ENCODE measurements at places on chromosomes 7 and 10. TPM values are rescaled to one million over a fixed set of nuclear protein-coding genes. Genes with fewer than 3 reads are reported as not detected.

HOXA5 gene
- total RNA-seq, result 0.33 TPM

DNA sequence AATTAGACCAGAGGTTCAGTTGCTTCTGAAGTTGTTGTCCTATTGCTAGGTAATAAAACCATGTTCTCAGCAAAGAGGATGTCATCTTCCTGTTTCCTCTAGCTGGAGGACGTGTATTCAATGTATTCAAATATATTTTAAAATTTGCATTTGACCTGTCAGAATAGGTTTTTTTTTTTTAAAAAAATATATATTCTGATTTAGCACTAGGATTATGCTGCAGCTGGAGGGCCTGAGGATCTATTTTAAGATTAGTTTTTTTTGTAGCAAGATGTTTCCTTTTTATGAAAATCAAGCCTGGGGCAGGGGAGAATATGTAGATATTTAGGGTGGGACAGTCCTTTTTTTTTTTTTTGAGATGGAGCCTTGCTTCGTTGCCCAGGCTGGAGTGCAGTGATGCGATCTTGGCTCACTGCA lies 337.0 kb downstream of the FRMD4A start:
- no peak for DNase-seq

- no peak for DNase-seq
These were observed 58.6 kb upstream of the ARID5B start for GRCh38 chr10:61842755-61843497.

DNA sequence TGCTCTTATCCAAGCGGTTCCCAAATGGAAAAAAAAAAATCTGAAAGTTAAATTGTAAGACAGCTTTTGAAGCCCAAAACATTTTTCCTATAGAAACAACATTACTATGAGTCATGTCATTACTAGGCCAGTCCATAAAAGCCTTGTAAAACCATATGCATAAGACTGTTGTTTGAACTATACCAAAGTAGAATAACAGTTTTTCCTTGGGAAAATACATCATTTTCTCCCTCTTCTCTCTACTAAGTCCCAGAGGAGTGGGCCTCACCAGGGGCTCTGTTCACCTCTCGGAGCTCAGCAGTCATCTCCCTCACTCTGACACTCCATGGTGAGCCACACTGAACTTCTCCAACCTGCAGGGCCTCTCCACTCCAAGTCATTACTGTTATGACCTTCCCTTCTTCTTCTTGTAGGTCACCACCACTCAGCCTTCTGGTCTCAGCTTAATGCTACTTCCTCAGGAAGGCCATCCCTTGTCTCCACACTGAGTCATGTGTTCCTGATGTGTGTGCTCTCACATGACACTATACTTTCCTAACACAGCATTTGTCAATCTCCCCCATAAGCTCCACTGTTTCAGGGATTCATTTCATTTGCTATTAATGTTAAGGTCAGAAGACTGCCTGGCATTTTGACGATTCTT lies 32.5 kb downstream of the ZNF438 start:
- DNase-seq, result no peak

- DNase-seq, result no peak
These were observed 214.0 kb upstream of the PRSS58 start for GRCh38 chr7:142471820-142472219.

- no peak for DNase-seq
These were observed 26.7 kb downstream of the IQCE start for GRCh38 chr7:2585446-2585845.

Data from natural killer cell treated with Interleukin-12 subunit alpha and Interleukin-12 subunit beta and Interleukin-15 and Interleukin-18, amount 100 ng/mL, for 72 hours (primary cell).